ENCODE measurements at places on chromosomes 16 and 17.

DNA sequence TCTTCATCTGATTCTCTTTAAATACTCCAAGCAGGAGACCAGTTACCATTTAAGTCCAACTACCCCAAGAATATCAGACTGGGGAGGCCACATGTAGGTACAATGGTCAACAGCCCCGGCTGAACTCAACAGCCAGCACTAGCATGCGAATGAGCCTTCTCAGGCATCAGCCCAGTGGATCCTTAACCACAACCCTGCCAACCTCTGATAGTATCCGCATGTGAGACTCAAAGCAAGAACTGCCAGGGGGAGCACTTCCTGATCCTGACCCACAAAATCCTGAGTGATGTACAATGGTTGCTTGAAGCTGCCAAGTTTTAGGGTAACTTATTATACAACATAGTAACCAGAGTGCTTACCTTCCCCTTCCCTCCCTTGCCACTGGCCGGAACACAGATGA, 4.0 kb downstream of the PYY start:
- no peak for DNase-seq

DNA sequence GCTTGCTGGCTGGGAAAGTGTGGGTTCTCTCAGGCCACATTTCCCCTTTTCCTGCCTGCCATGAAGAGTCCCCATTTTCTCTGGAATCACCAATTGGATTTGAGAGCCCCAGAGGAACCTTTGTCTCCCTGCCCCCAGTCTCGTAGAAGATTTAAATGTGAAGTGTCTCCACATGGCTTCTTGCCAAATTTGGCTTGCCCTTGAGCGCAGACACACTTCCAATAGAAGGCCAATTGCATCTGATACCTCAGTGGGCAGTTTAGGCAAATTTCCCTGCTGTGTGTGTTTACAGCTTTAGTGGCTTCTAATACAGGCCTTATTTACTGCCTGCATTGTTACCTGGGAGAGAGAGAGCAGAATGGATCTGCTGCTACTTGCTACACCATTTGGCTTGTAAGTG, 29.7 kb downstream of the CDK5R1 start:
- no peak for DNase-seq

DNA sequence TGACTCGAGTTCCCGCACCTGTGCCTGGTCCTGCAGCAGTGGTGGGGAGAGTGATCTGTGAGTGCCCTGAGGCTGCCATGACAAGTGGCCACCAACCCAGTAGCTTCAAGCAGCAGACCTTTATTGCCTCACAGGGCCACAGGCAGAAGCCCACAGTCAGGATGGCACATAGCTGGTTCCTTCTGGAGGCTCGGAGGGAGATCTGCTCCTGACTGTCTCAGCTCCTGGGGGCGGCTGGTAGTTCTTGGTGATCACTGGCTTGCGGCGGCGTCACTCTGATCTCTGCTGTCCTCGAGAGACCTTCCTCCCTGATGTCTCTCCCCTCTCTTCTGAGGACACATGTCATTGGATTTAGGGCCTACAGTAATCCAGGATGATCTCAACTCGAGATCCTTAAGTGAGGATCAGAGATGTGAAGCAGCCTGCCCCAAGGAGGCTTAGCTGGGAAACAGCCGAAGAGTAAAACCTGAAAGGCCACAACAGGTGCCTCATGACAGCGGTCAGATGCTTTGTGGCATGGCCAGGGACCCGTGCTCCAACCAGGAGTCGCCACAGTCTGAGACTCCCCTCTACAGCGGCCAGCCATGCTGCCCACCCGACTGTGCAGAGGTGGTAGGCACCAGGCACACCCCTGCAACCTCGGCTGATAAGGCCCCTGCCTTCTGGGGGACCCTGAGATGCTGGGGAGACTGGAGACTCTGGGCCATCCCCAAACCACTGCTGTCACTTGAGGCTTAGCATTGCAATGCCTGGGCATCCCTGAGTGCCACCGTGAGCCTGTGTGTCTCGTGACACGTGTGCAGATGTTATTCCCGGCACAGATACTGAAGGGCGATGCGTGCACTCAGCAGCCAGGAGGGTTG, 30.0 kb upstream of the SLC38A10 start:
- DNase-seq, result no peak

DNA sequence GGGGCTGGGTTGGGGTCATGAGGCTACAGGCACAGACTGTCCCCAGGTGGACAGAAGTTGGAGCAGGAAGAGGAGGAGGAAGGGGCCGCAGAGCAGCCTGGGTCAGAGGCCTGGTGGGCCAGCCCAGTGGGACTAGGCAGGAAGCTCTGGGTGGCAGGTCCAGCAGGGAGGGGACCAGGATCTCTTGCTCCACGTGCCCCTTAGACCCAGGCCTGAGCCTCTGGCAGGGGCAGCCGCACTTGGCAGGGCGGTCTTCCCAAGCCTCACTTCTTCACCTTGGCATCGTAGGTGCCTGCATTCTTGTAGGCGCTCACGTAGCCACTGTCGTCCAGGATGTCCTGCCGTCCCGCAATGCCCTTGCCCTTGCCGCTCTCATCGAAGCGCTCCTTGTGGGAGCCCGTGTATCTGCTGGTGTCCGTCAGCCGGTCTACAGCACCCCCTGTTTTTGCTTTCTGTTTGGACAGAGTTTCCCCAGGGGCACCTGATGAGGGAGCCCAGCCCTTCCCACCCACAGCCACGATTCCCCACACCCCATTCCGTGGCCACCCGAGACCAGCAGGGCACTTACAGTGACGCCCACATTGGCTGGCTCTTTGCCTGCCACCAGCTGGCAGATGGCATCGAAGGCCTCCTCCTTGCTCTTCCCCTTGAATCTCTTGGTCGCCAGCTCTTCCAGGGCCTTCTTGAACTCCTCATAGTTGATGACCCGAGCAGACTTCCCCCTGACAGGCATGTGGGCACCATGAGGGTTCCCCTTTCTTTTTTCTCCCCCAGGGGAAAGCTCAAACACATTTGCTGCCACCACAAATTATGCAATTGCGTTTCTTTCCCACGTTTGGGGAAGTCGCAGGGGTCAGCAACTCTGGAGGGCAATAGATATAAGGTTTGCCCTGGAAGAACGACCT, 3.1 kb downstream of the TPPP3 start:
- no peak for DNase-seq

DNA sequence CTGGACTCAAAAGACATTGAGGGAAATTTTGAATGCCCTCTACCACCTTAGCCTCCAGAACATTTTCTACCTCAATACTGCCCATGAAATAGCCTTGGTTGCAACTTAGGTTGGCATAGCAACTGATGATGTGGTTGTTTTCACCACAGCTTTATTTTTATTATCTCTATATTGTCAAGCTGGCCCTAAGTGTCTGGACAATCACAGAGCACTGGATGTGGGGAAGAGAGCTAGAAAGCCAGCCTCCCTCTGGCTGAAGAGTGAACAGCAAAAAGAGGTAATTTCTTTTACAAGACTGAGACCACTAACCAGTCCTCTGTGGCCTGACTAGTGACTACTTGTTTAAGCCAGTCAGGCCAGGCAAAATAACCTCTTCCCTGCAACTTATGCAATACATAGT, 159.6 kb downstream of the HS3ST2 start:
- no peak for DNase-seq

DNA sequence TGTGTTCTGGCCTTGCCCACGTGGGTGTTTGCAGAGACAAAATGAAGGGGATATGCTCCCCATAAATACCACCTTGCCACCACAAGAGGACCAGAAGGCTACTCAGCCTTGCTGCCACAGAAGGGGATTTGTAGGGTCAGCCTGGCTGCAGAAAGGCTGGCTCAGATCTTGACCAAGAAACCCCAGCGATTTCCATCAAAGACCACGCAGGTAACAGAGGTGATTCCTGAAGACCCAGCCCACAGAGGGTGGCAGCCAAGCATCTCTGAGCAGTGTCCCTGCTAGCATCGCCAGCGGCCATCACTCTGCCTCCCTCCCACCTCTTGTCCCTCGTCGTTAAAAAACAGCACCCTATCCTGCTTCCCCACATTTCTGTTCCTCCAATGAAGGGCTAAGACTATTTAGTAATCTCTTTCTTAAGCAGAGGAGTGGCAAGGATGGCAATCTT, 54.9 kb downstream of the BEAN1 start:
- DNase-seq, result no peak

- DNase-seq, result no peak
Measured at GRCh38 chr17:35545150-35545549, 7.7 kb upstream of the SLFN12L start.

DNA sequence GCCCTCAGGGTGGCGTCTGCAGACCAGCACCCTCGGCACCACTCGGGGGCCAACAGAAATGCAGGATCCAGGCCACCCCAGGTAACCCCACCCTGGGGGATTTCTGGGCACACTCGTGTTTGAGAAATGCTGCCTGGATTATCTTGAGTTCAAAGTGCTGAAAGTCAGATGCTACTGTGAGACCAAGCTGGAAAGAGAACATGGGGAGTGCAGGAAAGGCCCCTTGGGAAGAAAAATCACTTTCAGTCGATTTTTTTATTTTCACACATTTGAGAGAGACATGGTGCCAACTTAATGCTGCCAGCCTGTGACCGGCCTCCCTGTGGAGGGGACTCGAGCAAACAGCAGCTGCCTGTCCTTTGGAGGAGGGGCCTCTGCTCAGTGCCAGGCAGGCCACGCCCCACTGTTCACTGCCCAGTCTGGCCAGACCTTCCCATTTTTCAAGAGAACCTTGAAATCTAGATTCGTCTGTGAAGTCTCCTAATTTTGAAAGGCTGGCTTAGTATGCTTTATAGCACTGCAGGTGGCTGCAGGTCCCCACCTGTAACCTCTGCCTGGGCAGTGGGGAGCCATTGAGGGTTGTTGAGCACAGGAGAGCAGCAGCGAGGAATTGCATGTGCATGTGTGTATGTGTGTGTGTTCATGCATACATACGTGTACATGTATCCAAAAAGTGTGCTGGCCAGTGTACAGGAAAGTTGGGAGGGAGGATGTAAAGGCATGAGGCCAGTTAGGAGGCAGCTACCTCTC, 70.7 kb upstream of the PLCG2 start:
- no peak for DNase-seq

DNA sequence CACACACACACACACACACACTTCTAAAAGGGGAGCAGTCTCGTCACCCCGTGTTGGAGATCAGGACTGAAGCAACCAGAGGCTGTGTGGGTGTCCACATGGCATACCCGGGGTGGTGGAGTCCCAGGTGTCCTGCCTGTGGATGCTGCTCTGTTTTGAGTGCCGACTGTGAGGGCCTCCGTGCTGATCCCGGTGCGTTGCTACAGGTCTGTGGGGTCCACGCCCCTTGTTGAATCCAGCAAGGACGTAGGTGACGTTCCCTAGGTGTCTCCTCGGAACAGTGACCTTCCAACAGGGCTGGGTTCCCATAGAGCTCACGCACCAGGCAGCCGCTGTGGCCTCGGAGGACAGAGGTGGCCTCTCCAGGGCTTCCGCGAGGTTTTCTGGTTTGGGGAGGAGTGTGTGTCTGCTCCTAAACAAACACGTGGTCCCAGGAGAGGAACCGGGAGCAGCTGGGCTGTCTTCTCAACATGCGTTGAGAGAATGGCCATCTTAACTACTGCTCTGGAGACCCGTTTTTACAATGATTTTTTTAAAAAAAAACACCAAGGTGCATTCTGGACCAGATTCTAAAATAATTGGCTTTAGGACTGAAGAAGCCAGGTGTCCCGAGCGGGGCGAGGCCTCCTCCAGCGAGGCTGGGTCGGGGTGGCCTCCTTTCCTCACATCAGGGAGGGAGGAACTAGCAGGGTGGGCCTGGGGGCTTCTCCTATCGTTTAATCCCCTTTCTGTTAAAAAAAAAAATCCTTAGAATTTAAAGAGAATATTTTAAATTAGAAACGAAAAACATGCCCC, 100.6 kb upstream of the ZNF750 start:
- no peak for DNase-seq

GRCh38 chr17:1726626-1727257, 2.2 kb downstream of the WDR81 start:
- no peak for DNase-seq

- no peak for DNase-seq
Measured at GRCh38 chr16:26752166-26752565, 314.6 kb upstream of the C16orf82 start.

- DNase-seq, result peak; percentile 18
Measured at GRCh38 chr17:73956595-73957465, 246.6 kb upstream of the RPL38 start.

GRCh38 chr17:79813297-79814126, 16.6 kb upstream of the CBX8 start:
- DNase-seq, result no peak

GRCh38 chr16:81649561-81650184, 129.4 kb upstream of the PLCG2 start:
- DNase-seq, result no peak

GRCh38 chr16:88792668-88793250, 7.7 kb upstream of the PIEZO1 start:
- no peak for DNase-seq

- no peak for DNase-seq
Measured at GRCh38 chr16:80602894-80603293, 62.1 kb downstream of the DYNLRB2 start.

GRCh38 chr16:64238571-64238970, 883.3 kb downstream of the CDH11 start:
- no peak for DNase-seq

DNA sequence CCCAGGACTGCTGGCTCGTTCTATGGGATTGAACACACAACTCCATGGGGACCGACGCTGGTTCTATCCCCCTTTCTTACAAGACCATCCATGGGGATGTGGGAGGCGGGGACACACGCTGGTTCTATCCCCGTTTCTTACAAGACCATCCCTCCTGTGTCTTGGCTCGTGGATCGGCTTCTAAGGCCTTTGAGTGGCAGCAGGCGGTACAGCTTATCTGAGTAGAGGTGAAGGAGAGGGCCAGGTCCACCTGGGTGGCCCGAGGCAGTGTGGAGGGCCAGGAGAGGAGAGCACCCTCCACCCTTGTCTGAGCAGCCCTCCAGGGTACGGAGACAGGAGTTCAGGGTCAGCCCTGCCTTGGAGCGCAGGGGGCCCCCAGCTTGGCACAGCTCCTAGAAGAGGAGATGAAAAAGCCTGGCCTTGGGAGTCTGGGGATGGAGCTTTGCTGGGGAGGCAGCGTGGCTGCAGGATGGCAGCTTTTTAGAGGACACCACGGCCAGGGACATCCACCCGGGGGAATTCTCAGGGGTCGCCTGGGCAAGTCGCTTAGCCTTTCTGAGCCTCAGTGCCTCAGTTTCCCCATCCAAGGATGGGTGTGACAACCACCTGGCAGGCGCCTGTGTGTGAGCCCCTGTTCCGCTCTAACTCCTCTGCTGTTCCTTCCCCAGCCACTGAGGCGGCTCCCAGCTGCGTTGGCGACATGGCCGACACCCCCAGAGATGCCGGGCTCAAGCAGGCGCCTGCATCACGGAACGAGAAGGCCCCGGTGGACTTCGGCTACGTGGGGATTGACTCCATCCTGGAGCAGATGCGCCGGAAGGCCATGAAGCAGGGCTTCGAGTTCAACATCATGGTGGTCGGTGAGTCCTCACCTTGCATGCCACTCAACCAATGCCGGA, 341.0 kb downstream of the SEC14L1 start:
- DNase-seq, result no peak
